Aorta (tissue), 5 donors: ENCODE measurements at places on chromosomes 16 and 17. TPM values are rescaled to one million over a fixed set of nuclear protein-coding genes. Genes with fewer than 3 reads are reported as not detected.

The CTRB2 gene
- total RNA-seq: 9.1 TPM

The TBC1D3 gene
- not detected for total RNA-seq

The TBX4 gene
- total RNA-seq: 0.27 TPM

The HBM gene
- not detected for total RNA-seq

The LDHD gene
- 5.6 TPM for total RNA-seq

The HIRIP3 gene
- 7.9 TPM for total RNA-seq

The CMTM1 gene
- total RNA-seq: 1.7 TPM

The ABCC12 gene
- not detected for total RNA-seq

GRCh38 chr16:27301236-27301861, 12.4 kb upstream of the IL4R start:
- no peak for DNase-seq

- no peak for DNase-seq
Measured at GRCh38 chr16:79595931-79596450, 4.5 kb downstream of the MAF start.

GRCh38 chr16:80100186-80100585, 440.6 kb upstream of the DYNLRB2 start:
- no peak for DNase-seq

DNA sequence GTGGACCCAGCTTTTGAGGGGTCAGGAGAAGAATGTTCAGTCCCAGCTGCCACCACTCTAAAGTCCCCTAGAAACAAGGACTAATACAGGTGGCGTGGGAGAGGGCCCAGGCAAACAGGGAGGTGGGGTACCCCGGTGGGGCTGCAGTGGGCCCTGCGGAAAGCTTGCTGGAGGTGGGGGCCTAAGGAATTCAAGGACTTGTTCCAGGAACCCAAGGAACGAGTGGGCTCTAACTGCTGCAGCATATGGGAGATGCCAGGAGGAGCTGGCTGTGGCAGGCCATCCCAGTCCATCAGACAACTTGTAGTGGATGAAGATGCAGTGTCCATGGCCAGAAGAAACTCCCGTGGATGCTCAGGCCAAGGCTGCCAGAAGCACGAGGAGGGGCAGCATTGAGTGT, 10.6 kb downstream of the SNX20 start:
- DNase-seq: no peak

DNA sequence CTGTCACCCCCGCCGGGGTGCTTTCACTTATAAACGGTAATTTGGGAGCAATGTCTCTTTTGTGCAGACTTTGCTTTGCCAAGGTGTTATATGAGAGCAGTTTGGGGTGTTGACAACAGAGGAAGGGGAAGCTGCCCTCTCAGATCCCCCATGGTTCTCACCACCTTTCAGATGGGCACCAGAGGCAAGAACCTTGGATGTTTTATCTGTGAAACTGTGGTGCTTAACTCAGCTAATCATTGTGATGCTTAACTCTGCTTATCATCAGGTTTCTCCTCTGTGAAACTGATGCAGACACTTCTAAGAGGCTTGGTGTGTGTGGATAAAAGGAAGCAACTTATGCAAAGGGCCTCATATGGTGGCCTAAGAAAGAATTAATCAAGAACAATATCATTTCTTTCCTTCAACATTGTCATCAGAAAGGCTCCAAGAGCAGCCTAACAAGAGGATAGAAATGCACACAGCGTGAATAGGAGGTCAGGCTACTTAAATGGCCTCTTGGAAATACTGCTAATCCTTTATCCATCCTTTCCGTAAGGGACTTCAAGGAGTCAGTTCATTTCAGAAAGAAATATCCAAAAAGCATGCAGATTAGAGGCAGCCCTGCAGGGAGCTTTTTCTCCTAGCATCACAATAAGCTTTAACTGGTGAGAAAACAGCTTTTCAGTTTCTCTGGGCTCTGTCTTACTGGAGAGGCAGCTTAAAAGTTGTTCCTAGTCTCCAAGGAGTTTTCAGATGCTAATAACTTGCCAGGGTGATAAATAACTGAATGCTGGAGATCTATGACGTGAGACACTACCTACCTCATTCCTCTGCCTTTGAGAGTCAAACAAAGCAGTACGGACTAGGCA, 55.1 kb upstream of the CLEC3A start:
- DNase-seq: no peak

DNA sequence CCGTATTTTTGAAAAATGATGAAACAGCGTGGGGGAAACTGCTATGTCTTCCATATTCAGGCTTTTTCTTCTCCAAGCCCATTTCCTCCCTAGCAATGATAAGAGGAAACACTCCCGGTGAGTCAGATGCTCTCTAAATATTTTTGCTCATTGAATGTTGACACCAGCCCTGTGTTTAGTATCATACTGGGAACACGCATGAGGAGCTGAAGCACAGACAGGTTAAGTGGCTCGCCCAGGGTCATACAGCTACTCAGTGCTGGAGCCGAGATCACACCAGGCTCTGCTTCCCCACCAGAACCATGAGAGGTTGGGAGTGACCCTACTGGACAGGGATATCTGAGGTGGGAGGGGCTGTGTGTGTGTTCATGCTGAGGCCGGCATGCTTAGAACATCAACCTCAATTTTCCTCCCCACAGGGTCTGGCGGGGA, 37.8 kb upstream of the ADGRG1 start:
- DNase-seq: no peak

- DNase-seq: peak; percentile 23
Measured at GRCh38 chr16:2821487-2822157, 4.6 kb downstream of the PRSS21 start.

DNA sequence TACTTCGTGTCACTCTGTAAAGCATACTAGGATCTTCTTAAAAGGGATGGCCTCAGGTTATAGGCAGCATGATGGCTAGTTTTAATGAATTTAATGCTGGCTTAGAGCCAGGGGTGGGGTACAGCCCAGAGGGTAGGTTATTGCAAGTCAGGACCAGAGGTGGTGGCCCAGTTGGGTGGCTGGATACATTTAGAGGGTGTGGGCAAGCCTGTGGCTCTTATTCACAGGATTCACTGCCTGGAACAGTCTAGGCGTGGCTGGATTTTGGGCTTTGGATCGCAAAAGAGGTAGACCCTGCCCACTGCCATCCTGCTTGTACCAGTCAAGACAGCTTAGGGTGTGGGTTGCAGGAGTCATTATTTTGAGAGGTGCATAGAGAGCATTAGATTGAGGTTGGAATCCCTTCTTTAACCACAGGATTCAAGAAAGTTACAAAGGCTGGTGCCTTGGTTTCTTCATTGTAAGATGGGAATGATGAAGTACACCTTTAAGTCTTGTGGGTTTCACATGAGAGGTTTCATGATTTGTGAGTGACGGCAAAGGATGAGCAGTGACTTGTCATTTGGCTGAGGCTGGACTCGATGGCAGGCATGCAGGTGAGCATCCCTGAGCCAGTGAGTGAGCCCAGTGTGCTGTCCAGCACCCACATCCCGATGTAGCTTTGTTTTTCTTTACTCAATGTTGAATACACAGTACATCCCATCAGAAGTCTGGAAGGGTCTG, 85.2 kb downstream of the KSR1 start:
- no peak for DNase-seq

DNA sequence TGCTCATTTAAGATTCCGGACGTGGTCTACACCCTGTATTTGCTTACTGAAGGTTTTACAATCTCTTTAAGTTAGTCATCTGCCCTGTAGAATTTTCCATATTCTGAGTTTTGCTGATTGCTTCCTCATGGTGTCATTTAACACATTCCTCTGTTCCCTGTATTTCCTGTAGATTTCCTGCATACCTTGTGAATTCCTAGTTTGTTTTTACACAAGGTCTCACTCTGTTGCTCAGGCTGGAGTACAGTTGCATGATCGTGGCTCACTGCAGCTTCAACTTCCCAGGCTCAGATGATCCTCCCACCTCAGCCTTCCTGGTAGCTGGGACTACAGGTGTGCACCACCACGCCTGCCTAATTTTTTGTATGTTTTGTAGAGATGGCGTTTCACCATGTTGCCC, 66.8 kb downstream of the CMIP start:
- peak; percentile 20 for DNase-seq

- DNase-seq: no peak
Measured at GRCh38 chr17:48163809-48164208, 56.2 kb downstream of the SNX11 start.

DNA sequence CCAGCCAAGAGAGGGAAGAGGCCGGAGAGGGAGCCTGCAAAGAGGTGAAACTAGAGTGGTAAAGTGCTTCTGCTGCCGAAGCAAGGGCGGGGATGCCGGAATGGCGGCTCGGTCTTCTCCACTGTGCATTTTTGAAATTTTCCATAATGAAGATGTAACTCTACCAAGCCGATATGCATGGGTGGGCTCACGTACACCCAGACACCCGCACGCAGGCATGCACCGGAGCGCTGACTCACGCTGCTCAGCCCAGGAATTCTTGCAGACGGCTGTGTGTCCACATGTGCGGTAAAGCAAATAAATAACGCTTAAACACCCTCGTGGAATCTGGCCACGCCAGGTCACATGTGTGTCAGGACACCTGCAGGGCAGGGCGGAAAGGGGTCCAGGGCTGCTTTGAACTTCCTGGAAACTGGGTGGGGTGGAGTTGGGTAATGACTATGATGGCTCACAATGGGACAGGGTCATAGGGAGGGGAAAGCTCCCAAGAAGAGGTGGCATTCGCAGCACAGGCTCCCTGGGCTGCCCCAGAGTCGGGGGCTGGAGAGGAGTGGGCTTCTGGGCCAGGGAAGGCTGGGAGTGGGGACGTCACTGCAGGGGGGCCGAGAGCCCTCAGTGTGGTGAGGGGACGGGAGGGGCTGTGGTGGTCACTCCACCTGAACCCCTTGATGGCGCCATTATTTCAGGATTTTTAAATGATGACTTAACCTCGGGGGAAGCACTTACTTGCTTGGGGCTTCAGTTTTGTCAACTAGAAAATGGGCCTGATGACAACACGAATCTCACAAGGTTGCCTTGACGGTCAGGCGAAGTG, 265.5 kb downstream of the PARN start:
- DNase-seq: no peak

GRCh38 chr16:11642765-11643116, 25.5 kb upstream of the SNN start:
- DNase-seq: no peak

GRCh38 chr16:86069736-86070298, 170.9 kb downstream of the IRF8 start:
- no peak for DNase-seq

DNA sequence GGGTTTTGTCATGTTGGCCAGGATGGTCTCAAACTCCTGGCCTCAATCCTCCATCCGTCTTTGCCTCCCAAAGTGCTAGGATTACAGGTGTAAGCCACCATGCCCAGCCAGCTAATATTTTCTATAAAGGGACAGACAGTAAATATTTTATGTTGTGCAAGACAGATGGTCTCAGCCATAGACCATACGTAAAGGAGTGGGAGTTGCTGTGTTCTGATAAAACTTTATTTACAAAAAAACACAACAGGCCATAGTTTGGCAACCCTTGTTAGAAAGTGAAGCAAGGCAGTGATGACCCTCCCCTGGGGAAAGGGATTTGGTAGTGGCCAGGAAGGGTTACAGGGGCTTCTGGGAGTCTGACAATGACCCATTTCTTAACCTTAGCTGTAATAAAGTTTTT, 119.7 kb downstream of the GSG1L start:
- DNase-seq: no peak

DNA sequence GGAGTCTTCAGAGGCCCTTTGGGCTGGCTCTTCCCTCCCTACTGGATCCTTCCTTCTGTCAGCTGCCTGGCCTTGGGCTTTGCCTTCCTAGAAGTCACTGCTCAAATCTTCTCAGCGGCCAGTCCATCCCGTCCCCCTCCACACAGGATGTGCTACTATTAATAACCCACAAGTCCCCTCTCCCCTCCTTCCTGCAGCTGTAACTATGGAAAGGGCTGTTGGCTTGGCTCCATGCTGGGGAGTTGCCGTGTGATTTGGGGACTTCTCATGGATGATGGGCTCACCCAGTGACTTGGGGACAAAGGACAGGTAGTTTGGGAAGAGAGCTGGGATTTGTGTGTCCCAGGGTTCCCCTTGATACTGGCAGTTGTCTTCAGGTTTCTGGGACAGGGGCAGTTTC, 19.4 kb downstream of the TMEM94 start:
- DNase-seq: no peak

- DNase-seq: no peak
Measured at GRCh38 chr17:45910667-45911066, 16.3 kb downstream of the MAPT start.

DNA sequence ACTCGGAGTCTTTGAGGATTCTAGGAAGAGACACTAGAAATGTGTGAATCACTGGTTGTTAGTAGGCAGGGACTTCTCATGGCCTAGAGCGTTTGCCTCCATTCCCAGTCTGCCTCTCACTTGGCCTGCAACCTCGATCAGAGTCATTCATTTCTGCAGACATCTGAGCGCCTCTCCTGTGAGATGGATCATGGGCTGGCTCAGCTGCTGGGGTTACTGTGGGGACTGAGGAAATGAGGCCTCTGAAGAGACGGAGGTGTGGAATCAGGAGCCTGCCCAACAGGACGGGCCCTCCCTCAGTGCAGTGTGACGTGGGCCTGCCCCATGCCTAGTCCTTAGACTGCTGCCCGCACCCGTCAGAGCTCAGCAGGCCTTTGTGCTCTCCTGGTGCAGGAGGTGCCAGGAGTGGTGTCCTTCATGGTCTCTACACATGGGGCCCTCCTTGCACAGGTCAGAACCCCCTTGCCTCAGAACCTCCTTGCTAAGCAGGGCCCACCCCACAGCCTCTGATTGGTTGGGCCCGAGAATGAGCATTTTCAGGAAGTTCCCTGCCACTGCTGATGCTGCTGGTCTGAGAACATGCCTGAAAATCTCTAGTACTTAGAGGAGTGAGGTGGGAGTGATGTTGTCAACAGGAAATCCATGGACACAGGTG, 99.4 kb downstream of the NPIPB11 start:
- no peak for DNase-seq

GRCh38 chr16:79677799-79678530, 77.4 kb upstream of the MAF start:
- DNase-seq: no peak

DNA sequence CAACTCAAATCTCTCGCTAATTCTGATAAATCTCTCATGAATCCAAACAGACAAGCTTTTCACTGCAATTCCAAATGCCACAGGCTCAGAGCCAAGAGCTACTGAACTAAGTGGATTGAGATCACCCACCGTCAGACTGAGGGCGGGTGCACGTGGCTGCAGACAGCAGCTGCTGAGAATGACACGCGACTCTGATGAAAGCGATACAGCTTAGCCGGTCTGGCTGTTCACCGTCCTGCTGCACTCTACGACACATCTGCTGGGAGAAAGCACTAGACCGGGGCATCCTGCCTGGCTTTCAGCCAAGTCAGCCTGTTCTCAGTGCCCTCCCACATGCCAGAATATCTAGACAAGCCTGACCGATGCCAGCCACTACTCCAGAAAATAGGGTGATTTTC, 42.6 kb downstream of the KLHDC4 start:
- no peak for DNase-seq

DNA sequence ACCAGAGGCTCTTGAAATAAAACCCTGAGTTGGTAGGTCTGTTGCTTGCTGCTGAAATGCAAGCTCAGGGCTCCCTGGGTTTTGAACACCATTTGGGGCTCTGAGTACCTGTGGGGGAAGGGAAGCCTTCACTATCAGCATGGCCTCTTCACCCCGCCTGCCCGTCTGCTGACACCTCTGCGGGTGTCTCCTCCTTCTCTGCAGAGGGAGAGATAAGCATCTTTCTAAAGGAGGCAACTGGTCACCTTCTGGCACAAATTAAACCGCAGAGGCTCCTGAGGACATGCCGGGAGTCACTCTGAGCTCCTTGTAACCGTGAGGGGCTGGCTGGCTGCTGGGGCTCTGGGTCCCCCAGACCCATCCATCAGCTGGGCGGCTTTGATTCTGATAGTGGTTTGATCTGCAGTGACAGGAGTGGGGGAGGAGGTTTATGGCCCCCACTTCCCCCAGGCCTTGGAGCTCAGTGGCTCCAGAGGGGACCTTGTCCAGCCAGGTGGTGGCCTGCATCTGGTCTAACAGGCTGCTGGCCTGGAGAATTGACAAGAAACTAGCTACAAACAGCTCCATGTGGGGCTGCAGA, 123.5 kb downstream of the IRF8 start:
- DNase-seq: no peak
